ENCODE measurements at places on chromosomes 13 and 19.
A peak's percentile ranks its signal among the peaks of the same experiment; 100 is the strongest.

GRCh38 chr19:19460761-19461265 lies 54.5 kb downstream of the TSSK6 start:
- no peaks in the 10 kb centered on the region for H3K27me3 ChIP-seq
- no peak for DNase-seq
- H3K4me1 ChIP-seq = peaks cover 25% of the 10 kb centered on the region
- H3K36me3 ChIP-seq = no peaks in the 10 kb centered on the region
- H3K4me3 ChIP-seq = peak overlapping the region; percentile 42

DNA sequence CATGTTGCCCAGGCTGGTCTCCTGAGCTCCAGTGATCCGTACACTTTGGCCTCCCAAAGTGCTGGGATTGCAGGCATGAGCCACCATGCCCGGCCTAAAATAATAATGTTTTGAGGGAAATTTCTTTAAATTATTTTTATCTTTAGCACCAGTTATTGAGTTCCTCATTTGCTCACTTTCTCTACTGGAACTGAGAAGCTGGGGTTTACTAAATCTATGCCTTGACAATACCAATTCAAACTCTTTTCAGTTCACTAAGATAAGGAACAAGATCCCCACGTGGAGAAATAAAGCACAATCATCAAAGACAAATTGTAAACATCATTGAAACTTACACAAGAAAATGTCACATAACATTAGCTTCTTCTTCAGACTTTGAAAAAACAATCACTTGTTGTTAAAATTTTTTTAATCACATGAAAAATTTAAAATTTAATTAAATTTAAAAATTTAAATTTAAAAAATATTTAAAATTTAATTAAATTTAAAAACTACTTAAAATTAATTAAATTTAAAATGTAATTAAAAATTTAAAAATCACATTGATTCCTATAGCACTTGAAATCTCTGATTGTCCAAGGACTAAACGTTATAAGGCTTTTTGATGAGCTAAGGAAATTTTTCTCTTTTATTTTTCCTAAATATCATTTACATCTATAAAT lies 25.2 kb upstream of the XPO4 start:
- H3K27me3 ChIP-seq = no peaks in the 10 kb centered on the region
- H3K27ac ChIP-seq = no peak overlapping the region
- no peak for DNase-seq
- no peak overlapping the region for H3K4me3 ChIP-seq
- no peaks in the 10 kb centered on the region for H3K36me3 ChIP-seq

GRCh38 chr13:35599384-35599783 lies 122.9 kb upstream of the MAB21L1 start:
- no peaks in the 10 kb centered on the region for H3K36me3 ChIP-seq
- DNase-seq = no peak
- no peak overlapping the region for H3K4me3 ChIP-seq
- H3K27ac ChIP-seq = peak overlapping the region; percentile 16

DNA sequence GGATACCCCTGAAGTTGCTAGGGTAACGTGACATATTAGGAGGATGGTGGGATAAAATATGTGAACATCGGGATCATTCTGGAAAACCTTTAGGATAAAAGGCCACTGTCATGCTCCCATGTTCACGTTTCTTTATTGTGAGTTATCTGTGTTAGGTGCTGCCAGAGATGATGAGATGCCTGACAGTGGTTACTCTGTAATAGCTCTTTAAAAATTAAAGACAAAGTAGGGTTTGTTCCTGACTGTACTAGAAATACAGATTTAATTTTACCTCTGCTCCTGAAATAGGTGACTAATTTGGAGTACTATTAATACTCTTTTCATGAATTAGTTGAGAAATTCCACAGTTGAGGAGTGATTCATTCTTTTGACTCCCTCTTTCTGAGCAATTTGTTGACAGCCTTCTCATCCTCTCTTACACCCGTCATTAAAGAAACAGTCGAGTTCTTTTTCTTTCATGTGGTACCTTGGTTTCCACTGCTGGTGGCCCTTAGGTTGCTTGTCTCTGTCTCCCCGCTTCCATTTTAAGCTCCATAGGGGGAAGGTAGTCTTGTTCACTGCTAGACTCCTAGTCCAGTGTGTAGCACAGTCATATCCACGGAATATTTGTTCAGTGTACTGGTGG lies 28.4 kb downstream of the SAE1 start:
- no peaks in the 10 kb centered on the region for H3K27me3 ChIP-seq
- no peak overlapping the region for H3K4me3 ChIP-seq
- peaks cover 21% of the 10 kb centered on the region for H3K4me1 ChIP-seq
- peak overlapping the region; percentile 89 for H3K27ac ChIP-seq
- H3K36me3 ChIP-seq = no peaks in the 10 kb centered on the region

DNA sequence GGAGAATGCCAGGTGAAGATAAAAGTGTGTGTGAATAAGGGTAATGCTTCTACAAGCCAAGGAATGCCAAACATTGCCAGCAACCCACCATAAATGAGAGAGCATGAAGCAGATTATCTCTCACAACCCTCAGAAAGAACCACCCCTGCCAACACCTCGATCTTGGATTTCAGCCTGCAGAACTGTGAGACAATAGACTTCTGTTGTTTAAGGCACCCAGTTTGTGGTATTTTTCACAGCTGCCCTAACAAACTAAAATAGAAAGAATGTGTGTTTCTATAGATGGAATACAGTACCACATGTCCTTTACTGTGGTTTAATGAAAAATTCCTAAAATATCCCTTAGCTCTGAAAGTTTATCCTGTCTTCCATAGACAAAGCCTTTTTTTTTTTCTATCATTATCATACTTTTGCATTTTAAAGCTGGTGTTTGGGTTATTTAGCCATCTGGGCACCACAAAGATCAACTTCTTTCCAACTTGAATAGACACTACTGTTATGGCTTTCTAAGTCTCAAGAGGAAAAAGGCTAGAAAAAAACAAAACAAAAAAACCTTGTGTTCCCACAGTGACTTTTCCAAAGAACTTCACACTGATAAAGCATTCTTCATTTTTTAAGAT lies 505.6 kb downstream of the KCTD12 start:
- no peaks in the 10 kb centered on the region for H3K27me3 ChIP-seq
- H3K4me3 ChIP-seq = no peak overlapping the region
- no peak for DNase-seq
- H3K36me3 ChIP-seq = no peaks in the 10 kb centered on the region
